Hematopoietic multipotent progenitor cell treated with erythropoietin and hydrocortisone succinate and interleukin-3 and kit ligand, for 15 days (in vitro differentiated cells): ENCODE measurements at places on chromosomes 11 and 22.

- peak; percentile 76 for DNase-seq
Observed at GRCh38 chr11:124195189-124195734, 12.1 kb downstream of the OR10D3 start.

GRCh38 chr11:67551127-67551526 lies 27.9 kb upstream of the CABP2 start:
- no peak for DNase-seq

- no peak for DNase-seq
Observed at GRCh38 chr11:64148917-64149617, 16.8 kb downstream of the MACROD1 start.

- DNase-seq: no peak
Observed at GRCh38 chr11:119000906-119001305, 3.0 kb downstream of the CENATAC start.

DNA sequence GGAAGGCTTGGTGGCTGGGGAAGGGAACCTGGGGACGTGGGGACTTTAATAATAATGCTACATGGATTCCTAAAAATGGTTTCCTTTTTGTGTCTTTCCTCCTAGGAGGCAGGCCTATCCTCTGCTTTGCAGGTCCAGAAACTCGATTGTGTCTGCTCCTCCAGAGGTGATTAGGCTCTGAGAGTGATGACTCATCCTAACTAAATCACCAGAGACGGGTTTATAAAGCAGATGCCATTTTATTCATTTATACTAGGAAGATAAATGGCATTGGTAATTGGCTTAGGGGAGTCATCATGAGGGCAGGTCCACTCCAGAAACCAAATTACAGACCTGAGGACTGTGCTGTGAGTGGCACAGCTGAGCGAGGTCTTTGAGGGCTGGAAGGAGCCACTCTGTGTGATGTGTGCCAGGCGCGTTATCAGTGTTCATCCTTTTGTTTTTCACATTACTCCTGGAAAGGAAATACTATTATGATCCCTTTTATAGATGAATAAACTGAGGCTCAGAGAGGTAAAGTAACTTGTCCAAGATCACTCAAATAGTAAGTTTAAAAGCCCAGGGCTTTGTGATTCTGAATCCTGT lies 7.1 kb downstream of the NLRX1 start:
- no peak for DNase-seq

GRCh38 chr11:101741061-101741460 lies 157.3 kb upstream of the TRPC6 start:
- DNase-seq: no peak

DNA sequence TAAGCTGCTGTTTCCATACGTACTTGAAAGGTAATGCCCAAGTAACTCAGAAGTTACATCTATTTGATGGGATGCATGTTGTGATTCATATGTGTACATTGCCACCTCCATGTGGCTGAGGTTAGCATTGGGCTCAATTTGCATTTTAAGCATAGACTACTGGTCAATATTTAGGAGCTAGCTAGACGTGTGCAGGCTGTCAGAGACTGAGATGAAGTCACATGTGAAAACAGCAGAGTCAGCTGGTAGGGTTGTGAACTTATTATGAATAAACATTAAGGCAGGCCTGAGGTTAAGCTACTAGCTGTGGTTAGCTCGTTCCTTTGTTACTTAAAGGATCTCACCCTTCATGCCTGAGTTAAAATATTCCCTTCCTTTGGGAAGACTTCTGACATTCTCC lies 114.5 kb upstream of the MTNR1B start:
- DNase-seq: no peak

GRCh38 chr22:46336119-46337078 lies 885 bp downstream of the TRMU start:
- DNase-seq: no peak

GRCh38 chr22:50282361-50283155 lies 12.4 kb upstream of the MAPK11 start:
- no peak for DNase-seq

DNA sequence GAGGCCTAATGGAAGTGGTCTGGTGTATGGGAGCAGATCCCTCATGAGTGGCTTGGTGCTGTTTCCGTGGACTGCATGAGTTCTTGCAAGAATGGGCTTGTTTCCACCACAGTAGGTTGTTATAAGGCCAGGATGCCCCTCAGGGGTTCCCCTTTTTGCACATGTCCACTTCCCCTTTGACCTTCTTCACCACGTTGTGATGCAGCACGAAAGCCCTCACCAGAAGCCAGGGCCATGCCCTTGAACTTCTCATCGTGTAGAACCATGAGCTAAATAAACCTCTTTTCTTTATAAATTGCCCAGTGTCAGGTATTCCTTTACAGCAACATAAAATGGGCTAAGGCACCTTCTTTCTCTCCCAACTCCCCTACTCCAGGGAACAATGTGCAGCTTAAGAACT lies 2.8 kb upstream of the NARS2 start:
- DNase-seq: no peak

DNA sequence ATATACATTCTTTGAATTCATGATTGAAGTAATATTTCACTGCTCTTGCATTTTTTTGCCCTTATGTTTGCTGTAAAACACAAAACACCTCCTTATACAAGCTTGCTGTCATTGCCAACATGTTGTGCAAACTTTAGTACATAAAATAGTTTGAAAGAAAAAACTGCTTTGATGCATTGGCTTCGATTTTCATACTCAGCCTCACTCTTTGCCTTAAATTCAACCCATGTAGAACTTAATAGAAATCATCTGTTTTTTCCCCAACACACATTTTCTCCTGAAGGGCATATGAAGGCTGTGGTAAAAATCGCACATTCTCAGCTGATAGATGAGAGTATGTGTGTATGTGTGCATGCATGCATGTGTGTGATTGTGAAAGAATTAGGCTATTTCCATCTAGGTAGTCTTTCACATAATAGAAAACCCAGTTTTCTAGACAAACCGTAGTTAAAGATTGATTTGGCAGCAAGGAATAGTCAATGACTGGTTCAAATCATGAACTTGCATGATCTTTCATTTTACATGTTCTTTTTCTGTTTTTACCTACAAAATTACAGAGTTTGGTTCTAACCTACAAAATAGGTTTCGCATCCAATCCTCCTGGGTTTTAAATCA lies 72.8 kb upstream of the MTMR2 start:
- DNase-seq: no peak

- DNase-seq: no peak
Observed at GRCh38 chr11:110432713-110433392, 3.1 kb downstream of the FDX1 start.

GRCh38 chr11:132999031-132999430 lies 533.3 kb downstream of the OPCML start:
- no peak for DNase-seq
